ENCODE measurements at places on chromosomes 7 and 10.

GRCh38 chr10:58240531-58240930 lies 27.2 kb downstream of the IPMK start:
- DNase-seq: no peak

- DNase-seq: no peak
Measured at GRCh38 chr7:24323961-24324480, 40.0 kb downstream of the NPY start.

DNA sequence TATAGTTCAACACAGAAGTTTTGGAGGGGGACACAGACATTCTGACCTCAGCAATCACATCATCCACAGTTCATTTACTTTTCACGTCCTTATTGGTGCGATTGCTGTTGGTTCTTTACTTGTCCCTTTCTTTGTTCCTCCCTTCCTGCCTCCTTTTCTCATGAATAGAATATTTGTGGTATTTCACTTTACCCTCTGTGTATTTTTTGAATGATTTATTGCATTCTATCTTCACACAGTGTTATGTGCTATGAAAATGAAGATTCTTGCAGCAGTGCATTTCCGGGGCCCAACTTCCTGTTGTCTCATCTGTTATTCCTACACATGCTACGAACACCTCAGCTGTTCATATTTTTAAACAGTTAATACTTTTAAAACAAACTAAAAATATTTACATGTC lies 179.6 kb downstream of the ZMYND11 start:
- no peak for DNase-seq

GRCh38 chr7:38673795-38674194 lies 42.6 kb upstream of the AMPH start:
- no peak for DNase-seq

DNA sequence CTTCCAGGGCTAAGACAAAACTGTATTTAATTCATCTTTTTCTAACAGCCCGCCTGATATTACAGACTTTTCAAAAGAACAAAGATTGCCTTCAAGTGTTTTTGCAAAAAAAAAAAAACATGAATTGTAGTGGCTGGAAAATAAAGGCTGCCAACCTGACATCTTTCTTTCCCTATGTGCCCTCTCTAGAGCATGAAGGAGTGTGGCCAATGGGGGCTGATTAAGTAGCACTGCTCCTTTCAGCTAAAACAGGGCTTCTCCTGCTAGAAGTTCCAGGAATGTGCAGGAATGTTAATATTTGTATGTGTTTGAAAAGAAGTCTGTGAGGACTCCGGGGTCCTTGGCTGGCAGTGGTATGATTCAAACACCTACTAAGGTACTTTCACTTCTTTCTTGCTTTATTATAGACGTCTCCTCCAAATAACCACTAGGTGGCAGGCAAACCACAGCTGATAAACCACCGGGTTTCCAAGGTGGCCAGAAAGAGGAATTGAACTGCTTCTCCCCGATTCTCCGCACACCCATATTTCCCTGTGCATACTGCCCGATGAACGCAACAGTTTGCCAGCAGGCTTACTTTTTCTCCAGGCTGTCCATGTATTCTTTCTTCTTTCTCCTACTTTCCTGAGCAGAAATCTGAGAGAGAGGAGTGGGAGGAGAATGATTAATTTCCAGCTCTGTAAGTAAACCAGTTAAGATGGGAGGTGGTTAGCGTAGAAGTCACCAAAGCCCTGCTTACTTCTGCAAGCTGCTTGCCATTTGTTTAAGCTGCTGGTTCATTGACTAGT lies 56.8 kb upstream of the DGKI start:
- DNase-seq: no peak

- no peak for DNase-seq
Measured at GRCh38 chr7:106542550-106543220, 118.3 kb downstream of the CCDC71L start.

GRCh38 chr10:128448796-128449195 lies 322.6 kb upstream of the MKI67 start:
- no peak for DNase-seq

GRCh38 chr7:13848681-13849131 lies 140.8 kb downstream of the ETV1 start:
- DNase-seq: no peak

GRCh38 chr7:155206318-155207020 lies 91.2 kb upstream of the INSIG1 start:
- DNase-seq: no peak

DNA sequence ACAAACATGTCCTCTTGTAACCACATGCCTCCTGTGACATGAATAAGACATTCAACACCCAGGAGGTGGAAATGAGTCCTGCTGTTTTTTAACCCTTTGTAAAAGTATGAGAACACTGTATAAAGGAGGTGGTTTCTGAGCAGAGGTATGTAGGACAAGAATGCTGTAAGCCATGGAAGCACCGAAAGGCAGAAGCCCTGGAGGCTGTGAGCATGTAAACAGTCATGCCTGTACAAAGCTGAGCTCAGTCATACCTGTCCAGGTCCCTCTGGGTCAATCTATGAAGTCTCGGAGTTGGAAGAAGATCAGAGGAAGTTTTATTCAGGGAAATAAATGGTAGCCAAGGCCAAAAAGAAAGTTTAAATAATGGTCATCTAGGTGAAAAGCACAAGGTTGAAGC lies 34.7 kb upstream of the XPNPEP1 start:
- DNase-seq: no peak

DNA sequence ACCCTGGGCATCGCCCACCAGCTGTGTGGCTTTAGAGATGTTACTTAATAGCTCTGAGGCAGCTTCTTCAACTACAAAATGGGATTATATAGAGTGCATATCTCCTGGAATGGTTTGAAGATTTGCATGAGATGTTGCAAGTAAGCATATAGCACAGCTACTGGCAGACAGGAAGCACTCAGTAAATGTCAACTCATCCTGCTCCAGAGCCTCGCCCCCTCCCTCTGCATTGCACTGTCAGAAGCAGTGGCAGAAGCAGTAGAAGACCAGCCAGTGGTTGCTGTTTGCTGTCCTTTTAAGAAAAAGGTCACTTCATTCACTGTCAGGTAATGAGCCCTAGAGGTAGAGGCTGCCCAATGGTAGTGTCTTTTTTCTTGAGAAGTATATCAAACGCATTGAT lies 180.0 kb upstream of the GHITM start:
- DNase-seq: no peak

GRCh38 chr7:137669706-137670105 lies 177.1 kb downstream of the DGKI start:
- no peak for DNase-seq

GRCh38 chr10:74824900-74825370 lies 1.5 kb upstream of the KAT6B start:
- peak; percentile 66 for DNase-seq

DNA sequence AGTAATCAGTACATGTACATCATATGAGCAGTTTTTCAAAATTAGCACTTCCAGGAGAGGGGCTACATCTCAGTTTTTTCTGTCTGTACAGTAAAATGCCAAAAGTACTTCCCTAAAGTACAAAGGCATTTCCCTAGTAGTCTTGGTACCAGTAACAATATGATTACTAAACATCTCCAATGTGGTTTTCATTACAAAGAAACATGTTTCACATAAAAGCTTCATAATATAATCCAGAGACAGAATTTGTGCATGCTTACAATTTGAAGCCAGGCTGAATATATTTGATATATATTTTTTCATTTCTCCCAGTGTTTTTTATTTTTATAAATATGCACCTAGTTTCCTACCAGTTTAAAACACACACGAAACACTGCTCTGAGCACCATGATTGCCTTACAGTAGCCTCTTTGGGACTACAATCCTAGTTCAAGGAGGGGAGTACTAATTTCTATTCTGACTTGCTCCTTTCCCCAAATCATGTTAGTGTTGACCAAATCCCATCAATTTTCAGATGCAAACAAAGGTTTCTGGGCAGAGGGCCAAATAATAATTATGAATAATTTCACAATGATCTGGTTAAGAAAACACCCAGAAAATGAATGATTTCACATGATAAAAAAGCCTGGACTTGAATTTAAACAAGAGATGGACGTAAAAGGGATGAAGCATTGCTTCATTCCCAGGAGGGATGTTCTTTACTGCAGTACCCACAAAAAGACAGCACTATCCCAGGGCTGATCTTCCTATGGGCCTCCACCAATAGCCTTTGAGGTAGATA lies 201.3 kb downstream of the SLC25A13 start:
- no peak for DNase-seq

GRCh38 chr10:71622154-71622526 lies 97.4 kb downstream of the C10orf105 start:
- peak; percentile 55 for DNase-seq

- DNase-seq: no peak
Measured at GRCh38 chr10:3619241-3619640, 165.8 kb downstream of the KLF6 start.

DNA sequence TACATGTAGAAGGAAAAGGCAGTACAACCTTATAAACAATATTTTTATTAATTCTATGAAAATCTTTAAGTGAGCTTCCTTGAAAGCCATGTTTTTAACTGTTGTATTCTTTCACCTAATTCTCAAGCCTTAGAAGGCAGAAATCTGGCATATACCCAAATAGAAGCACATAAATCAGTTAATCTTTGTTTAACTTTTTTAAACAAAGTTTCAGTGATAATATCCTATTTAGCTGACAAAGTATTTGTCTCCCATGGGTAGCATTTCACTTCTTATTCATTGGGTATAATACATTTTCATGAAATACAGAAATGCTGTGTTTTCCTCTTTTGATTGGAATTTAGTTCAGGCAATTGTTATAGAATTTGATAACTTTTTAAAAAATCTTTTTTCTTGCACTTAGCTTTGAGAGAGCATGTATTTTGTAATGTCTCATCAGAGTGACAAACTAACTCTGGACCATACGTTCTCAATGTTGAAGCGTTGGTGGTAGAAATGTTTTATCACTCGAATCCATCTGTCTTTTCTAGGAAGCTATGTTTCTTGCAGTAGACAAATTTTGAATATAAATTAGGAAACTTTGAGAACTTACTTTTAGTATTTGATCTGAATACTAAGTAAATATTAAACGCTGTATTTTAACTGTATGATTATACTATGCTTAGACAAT lies 78.1 kb downstream of the CREM start:
- no peak for DNase-seq

GRCh38 chr7:17674166-17674942 lies 265.9 kb downstream of the SNX13 start:
- DNase-seq: no peak

DNA sequence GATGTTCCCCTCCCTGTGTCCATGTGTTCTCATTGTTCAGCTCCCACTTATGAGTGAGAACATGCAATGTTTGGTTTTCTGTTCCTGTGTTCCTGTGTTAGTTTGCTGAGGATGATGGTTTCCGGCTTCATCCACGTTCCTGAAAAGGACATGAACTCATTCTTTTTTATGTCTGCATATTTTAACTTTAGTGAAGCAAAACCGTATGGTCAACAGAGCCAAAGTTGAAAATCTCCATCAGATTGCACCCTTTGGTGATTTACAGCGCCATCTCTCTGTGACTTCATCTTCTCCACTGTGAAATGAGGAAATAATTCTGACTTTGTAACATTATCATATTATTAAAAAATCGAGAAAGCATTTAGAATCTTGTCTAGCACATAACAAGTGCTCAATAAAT lies 132.3 kb upstream of the PLXDC2 start:
- no peak for DNase-seq

DNA sequence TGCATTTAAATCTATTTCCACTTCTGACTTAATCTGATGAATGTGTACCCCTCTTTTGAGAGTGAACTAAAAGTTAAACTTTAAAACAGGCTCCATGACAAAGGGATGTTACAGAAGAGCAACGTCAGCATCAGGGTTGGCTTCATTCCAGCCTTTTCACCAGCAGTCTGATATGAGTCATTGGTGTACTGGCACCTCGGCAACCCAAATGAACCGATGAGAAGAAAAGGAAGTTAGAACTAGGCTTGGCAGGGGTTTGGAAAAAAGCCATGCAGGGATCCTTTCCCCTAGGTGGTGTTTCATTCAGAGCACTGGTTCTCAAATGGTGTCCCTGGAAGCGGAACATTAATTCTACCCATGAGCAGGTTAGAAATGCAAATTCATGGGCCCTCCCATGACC lies 53.6 kb downstream of the SEC61G start:
- no peak for DNase-seq

DNA sequence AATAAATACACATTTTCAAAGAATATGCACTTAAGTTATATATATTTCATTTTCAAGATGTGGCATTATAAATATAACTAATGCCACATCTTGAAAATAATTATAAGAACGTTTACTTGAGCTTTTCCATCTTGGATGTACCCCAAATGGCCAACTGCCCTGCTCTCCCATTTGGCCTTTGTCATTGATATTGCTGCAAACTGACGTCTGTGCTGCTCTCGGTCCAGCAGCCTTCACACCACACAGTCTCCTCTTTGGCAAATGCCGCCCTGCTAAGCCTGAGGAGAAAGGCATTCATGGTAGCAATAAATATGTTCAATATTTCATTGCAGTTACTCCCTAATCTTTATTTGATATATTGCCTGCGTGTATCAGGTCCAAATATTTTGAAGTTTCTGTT lies 384.6 kb upstream of the ADARB2 start:
- no peak for DNase-seq

DNA sequence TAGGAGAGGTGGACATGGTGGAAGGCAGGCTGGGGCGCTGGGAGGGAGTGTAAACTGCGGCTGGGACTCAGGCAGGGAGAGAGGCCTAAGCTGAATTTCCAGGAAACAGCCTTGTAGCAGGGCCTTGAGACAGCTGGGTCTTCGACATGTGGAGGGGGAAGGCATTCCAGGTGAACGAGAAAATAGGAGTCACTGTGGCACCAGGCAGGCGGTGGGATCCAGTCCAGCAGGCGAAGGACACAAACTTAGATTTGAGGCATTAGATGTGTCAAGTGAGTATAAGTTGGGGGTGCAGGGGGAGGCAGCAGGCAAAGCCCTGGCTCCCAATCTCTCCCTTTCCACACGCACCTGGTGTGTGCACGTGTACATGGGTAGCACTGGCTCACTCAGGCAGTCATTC lies 105.3 kb downstream of the PTPN20 start:
- DNase-seq: no peak

DNA sequence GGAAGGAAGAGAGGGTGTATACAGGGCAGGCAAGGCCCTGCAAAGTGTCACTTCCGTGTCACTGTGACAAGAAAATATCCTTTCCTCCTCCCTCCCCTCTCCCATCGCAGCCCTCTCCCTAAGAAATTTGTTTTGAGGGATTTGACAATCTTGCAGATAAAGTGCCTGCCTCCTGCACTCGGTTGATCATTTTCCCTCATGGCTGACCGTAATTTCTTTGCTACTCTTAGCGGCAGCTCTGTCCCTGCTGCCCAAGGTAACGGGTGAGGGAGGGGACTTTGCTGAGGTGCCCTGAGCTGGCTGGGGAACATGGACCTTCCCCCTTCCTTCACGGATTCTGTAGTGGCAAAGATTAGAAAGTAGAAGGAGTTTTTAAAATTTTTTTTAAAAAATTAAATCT lies 179.1 kb downstream of the TCF7L2 start:
- DNase-seq: no peak

GRCh38 chr10:33347211-33347610 lies 12.7 kb upstream of the NRP1 start:
- DNase-seq: no peak

- DNase-seq: no peak
Measured at GRCh38 chr7:136530831-136531230, 337.6 kb upstream of the CHRM2 start.

DNA sequence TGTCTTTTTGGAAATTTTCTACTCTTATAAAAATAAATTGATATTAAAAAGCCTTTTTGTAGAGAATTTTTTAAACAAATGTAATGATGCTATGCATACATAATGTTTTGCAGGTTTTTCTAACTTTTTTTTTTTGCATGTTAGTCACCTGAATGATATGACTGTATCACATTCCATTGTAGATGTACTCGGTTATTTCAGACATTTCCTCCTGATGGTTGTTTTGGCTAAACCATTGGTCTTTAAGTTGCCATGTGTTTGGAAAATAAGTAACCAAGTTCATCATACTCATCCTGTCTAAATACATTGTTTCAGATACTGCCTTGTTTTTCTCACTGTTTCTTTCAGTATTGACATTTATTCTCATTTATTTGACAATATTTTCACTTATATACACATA lies 25.8 kb downstream of the NHLRC2 start:
- no peak for DNase-seq
